Nephron progenitor cell (in vitro differentiated cells): ENCODE measurements at places on chromosomes 16 and 17.

- DNase-seq: no peak
Measured at GRCh38 chr16:11658896-11659708, 9.2 kb upstream of the SNN start.

DNA sequence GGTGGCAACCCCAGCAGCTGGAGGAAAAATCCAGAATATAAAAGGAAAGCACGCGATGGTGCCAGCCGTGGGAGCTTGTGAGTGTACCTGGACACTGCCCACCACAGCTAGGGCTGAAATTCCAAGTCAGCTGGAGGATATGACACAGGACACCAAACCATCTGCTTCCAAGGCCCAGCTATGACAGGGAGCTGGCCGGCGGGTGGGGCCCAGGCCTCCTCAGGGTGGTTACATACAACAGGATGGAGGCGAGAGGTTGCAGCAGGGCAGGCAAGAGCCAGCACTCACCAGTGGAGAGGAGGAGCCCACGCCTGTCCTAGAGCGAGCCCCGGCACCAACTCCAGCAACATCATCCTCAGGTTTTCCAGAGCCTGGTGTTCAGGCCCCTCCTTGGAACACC, 163.2 kb upstream of the RPL38 start:
- no peak for DNase-seq

DNA sequence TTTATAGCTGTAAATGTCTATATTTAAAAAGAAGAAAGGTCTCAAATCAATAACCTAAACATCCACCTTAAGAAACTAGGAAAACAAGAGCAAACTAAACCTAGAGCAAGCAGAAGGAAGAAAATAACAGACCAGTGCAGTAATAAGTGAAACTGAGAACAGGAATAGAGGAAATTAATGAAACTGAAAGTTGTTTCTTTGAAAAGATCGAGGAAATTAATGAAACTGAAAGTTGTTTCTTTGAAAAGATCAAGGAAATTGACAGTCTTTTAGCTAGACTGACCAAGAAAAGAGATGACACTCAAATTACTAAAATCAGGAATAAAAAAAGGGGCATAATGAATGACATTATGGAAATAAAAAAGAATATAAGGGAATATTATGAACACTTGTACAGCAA, 46.4 kb downstream of the SLFN5 start:
- DNase-seq: no peak

GRCh38 chr17:33962857-33963655, 292.0 kb upstream of the CCL2 start:
- no peak for DNase-seq

GRCh38 chr16:69318911-69319289, 7.8 kb downstream of the VPS4A start:
- no peak for DNase-seq

DNA sequence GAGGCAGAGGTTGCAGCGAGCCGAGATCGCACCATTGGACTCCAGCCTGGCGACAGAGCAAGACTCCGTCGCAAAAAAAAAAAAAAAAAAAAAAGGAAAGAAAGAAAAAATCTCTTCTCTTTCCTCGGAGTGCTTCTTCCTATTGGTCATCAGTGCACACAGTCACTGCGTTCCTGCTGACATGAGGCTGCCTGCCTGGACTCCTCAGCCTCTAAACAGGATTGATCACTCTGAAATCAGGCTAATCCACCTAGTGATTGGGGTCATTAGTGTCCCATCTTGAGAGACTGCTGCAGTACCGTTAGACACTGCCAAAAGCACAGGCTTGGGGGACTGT, 30.8 kb downstream of the PLCD3 start:
- DNase-seq: no peak

- DNase-seq: no peak
Measured at GRCh38 chr17:66537502-66537901, 235.1 kb downstream of the PRKCA start.

- DNase-seq: no peak
Measured at GRCh38 chr17:81137248-81137647, 28.1 kb upstream of the PVALEF start.

GRCh38 chr17:933312-934073, 46.1 kb downstream of the NXN start:
- no peak for DNase-seq

- DNase-seq: no peak
Measured at GRCh38 chr16:58563235-58563634, 47.9 kb downstream of the SETD6 start.

- DNase-seq: no peak
Measured at GRCh38 chr17:81257533-81257932, 18.4 kb downstream of the NDUFAF8 start.

DNA sequence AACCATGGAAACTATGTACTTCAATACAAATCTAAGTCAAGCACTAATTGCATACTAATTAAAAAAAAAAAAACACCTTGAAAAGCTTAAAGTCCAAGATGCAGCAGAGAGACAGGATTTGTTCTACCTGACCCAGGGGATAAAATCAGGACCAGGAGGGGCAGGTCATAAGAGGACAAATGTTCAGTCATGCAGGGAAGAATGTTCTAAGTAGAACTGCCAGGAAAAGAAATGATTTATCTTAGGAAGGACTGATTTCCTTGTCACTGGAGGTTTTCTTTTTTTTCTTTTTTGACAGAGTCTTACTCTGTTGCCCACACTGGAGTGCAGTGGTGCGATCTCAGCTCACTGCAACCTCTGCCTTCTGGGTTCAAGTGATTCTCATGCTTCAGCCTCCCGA, 9.1 kb upstream of the GHDC start:
- no peak for DNase-seq

- DNase-seq: no peak
Measured at GRCh38 chr16:72983728-72984350, 64.1 kb downstream of the ZFHX3 start.

GRCh38 chr17:44375196-44376017, 11.8 kb upstream of the FAM171A2 start:
- DNase-seq: no peak

DNA sequence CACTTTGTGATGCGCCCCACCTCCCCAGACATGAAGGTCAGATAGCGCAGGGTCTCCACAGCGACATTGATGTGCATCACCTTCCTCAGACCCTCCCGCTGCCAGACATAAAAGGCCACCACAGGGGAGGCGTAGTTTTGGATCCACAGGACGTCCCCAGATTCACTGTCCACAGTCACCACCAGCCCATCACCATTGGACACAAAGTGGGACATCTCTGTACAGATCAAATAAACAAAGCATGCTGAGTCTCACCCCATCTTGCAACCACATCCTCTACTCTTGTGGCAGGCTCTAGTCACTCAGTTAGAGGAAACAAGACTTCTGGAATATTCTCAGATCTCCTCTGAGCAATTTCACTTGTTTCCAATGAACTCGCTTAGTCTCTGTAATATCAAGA, 46.3 kb upstream of the ICAM2 start:
- DNase-seq: no peak

- no peak for DNase-seq
Measured at GRCh38 chr16:57349212-57350031, 9.2 kb upstream of the CCL22 start.

DNA sequence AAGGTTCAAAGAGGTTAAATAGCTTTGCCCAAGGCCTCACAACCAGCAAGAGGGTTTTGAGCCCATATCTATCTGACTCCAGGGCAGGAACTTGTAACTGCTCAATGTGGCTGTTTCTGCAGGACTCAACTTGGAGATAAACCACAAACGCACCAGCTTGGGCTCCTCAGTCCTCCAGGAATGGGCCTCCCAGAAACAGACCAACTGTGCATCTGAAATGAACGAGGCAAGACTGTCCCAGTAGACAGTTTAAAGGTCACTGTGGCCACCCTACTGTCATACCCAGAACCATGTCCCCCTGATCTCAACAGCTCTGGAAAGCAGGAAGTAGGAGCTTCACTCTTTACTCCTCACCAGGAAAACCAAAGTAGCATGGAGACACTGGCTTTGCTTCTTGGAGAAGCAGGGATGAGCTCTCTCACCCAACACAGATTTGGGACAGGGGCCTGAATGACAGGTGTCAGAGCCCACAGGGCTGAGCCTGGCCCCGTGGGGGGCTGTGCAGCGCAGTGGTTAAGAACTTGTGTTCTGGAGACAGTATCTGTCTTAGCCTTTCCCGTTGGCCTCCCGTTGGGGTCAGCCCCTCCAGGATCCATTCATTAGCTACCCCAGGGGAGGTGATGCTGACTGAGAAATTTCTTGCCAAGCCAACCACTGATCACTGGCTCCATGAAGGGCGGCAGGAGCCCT, 2.3 kb upstream of the CALB2 start:
- no peak for DNase-seq

- DNase-seq: no peak
Measured at GRCh38 chr17:74149597-74150427, 53.7 kb upstream of the RPL38 start.

GRCh38 chr16:74909665-74910064, 75.3 kb downstream of the WDR59 start:
- no peak for DNase-seq

- no peak for DNase-seq
Measured at GRCh38 chr17:80455784-80456183, 20.6 kb downstream of the NPTX1 start.

DNA sequence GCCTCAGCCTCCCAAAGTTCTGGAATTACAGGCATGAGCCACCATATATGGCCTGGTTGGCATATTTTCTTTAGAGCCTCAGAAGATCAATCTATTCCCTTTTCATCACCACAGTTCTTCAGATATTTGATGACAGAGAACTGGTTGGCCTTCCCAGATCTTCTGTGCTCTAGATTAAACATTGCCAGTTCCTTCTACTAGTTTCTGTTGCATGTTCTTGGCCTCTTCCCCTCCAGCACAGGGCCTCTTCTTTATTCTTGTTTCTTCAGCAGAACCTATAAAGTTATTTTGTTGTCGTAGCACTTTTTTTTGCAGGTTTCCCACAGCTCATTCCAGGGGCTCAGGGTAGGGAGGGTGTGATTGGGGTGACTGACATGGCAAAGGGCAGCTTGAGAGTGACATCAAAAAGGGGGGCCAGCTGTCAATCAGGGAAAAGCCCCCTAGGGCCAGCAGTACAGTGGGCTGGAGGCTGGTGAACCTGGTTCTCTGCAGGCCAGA, 9.3 kb downstream of the CHD9 start:
- DNase-seq: no peak
